Lower lobe of right lung (tissue), 2 donors: ENCODE measurements at places on chromosomes 11 and 22. TPM values are rescaled to one million over a fixed set of nuclear protein-coding genes. Genes with fewer than 3 reads are reported as not detected.

The HEPHL1 gene
- total RNA-seq: not detected

The FAM89B gene
- total RNA-seq: 48.6 TPM

The CDC45 gene
- total RNA-seq: 1.4 TPM

The ACCSL gene
- total RNA-seq: not detected

The TRIM49 gene
- not detected for total RNA-seq

The SIRT3 gene
- 17.6 TPM for total RNA-seq

The GDPD4 gene
- not detected for total RNA-seq

The PKDREJ gene
- not detected for total RNA-seq

The BIRC3 gene
- total RNA-seq: 17.8 TPM

The ACTN3 gene
- 0.24 TPM for total RNA-seq

The DBX1 gene
- not detected for total RNA-seq

The ZNF408 gene
- 8.6 TPM for total RNA-seq

The TEAD1 gene
- total RNA-seq: 51.9 TPM

The FXYD2 gene
- total RNA-seq: 2.8 TPM

The MMP13 gene
- total RNA-seq: not detected

The CD6 gene
- 6.1 TPM for total RNA-seq

The TEX12 gene
- not detected for total RNA-seq

The RCOR2 gene
- 0.18 TPM for total RNA-seq

The MOV10L1 gene
- total RNA-seq: 0.56 TPM

The HTR3B gene
- total RNA-seq: not detected

The MYEOV gene
- total RNA-seq: 1.2 TPM

The PDE2A gene
- total RNA-seq: 19.5 TPM

The ADAMTS15 gene
- total RNA-seq: 8.4 TPM

The KDM2A gene
- total RNA-seq: 80.5 TPM

The MYBPC3 gene
- total RNA-seq: 0.86 TPM

The RTN4RL2 gene
- 4.8 TPM for total RNA-seq

The OR8G1 gene
- total RNA-seq: not detected

The MMP11 gene
- 1.9 TPM for total RNA-seq

The ABTB2 gene
- total RNA-seq: 2.7 TPM

The NDUFV1 gene
- 143 TPM for total RNA-seq

The CCDC88B gene
- total RNA-seq: 40.0 TPM

The CNGA4 gene
- 3.8 TPM for total RNA-seq

The SPATA19 gene
- not detected for total RNA-seq
